ENCODE measurements at places on chromosomes 3 and 15. TPM values are rescaled to one million over a fixed set of nuclear protein-coding genes. Genes with fewer than 3 reads are reported as not detected.

TRH gene
- not detected for polyA plus RNA-seq

BNC1 gene
- not detected for polyA plus RNA-seq

LRRC31 gene
- polyA plus RNA-seq = not detected

C3orf70 gene
- not detected for polyA plus RNA-seq

CHRNA3 gene
- polyA plus RNA-seq = not detected

OR5H2 gene
- polyA plus RNA-seq = not detected

CHRD gene
- not detected for polyA plus RNA-seq

SLC6A1 gene
- polyA plus RNA-seq = not detected

KIF7 gene
- polyA plus RNA-seq = not detected

CFAP44 gene
- 0.51 TPM for polyA plus RNA-seq

MYD88 gene
- 108 TPM for polyA plus RNA-seq

CPEB1 gene
- 1.2 TPM for polyA plus RNA-seq

DNA sequence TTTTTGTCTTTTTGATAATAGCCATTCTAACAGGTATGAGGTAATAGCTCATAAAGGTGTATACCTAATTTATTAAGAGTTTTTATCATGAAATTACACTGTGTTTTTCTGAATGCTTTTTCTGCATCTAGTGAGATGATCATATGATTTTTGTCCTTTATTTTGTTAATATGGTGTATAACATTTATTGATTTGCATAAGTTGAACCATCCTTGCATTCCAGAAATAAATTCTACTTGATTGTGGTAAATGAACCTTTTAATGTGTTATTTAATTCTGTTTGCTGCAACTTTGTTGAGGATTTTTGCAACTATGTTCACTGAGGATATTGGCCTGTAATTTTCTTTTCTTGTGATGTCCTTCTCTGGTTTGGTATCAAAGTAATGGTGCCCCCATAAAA is 28.0 kb upstream of the PCSK6 start:
- DNase-seq = no peak

- no peak for DNase-seq
Observed at GRCh38 chr3:76505202-76505845, 534.6 kb upstream of the ROBO2 start.

DNA sequence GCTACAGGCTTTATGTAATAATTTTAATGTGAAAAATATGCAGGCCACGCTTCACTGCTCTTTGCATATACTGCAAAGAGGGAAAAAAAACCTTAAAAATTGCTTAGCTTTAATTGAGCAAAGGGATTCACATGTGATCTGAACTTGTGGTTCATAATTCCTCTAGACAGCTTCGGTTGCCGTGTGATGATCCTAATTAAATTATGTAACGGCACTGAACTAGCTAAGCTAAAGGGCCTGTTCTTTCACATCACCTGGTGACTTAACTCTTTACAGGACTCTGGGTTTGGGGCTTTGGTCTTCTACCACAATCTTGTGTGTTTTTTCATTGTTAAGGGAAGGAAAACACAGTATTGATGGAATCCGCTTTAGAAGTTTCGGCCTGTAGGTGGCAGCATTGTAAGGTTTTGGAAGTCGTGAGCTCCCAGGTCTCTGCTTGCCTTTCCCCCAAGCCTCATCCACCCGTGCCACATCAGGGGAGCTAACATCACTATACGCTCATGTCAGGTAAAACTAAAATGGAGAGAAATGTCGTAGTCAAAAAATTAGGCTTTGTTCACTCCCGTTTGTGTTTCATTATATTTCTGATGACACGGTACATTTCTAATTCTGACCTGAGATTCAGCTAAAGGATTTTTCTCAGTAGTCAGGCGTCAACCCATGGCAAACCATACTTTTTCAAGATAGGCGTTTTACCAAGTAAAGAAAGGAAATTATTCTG is 205.6 kb upstream of the DPH6 start:
- peak; percentile 2 for DNase-seq

- no peak for DNase-seq
Observed at GRCh38 chr3:100231668-100232067, 29.1 kb upstream of the TBC1D23 start.

DNA sequence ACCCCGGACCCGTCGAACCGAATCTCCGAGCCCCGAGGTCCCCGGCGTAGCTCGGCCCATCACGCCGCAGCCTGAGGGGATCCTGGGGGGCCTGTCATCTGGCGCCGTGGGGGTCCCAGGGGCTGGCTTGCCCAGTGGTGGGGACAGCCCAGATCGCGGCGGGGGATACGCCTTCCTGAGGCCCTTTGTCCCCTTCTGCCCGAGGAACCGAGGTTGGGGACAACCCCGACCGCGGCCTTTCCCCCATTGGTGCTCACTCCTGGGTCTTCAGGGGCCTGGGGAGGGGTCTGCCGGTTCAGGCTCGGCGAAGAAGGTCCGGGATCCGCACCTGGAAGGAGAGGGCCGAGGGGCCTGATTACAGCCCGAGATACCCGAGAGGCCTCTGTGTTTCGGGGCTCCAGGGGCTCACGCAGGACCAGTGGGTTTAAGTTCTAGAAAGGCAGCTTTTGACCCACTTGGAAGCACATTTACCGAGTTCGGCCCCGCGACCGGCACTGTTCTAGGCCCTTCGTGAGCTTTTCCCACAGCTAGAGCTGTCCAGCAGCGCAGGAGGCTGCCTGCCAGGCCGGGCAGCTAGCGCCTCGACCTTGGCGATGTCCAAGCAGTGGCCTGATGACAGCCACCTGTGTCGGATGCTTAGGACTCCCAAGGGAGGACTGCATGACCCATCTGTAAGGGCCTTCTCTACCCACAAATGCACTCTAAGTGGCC is 504 bp downstream of the ABHD2 start:
- DNase-seq = peak; percentile 19

DNA sequence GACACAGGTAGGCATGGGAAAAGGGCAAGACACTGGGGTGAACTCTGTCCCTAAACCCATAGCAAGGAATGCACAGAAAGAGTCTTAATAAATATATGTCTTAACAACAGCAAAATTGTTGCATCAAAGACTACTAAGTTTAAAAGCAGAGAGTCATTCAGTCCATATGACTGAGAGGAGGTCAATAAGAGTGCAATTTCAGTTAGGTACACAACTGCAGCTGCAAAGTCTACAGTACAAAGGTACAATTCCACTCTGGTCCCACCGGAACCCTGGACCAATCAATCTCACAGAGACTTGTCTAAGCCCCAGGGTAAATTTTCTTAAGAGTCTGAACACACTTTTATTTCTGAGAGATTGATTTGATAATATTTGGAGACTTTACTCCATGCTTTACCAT is 6.9 kb downstream of the CP start:
- DNase-seq = no peak

DNA sequence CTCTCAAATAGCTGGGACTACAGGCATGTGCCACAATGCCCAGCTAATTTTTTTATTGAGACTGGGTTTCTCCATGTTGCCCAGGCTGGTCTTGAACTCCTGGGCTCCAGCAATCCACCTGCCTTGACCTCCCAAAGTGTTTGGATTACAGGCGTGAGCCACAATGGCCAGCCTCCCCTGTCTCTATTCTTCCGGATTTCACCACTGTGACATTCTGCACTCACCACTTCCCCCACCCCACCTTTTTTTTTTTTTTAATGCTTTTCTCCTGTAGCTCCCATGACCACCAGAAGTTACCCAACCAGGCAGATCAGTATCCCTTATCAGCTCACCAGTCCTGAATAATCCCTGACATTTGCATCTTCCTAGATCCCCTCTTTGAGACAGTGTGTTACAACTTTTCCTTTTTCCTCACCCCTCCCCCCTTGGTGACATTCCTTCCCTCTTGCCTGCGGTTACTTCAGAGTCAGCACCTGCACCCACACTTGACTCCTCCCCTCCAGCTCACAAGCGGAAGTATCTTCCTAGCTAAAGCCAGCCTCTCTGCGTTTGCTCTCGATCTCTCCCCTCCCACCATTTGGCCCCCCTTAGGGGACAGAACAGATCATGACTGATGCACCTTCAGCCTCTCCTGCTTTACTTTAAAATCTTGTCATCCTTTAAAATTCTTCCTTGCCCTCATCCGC is 13.5 kb upstream of the ZNF592 start:
- DNase-seq = peak; percentile 67

DNA sequence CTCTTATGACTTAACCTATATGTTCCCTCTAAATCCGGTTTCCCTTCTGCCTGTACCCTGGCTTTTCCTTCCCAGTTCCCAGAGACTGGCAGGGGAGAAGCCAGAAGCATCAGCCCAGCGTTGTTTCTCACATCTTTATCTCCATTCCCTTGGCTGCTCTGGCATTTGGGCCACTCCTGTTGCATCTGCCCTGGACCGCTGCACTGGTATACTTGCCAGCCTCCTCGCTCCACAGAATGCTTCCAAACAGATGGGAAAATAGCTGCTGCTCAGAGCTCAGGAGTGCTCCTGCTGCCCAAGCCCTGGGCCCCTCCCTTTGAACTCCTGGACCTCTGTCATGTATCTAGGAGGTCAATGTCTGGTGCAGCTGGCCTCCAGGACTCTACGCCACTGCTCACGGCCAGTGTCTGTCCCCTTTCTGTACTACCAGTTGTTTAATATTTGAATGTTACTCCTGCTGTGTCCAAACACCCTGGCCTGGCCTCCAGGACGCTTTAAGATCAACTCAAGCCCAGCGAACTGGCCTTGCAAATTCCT is 6.8 kb downstream of the SPINT1 start:
- no peak for DNase-seq

- DNase-seq = no peak
Observed at GRCh38 chr3:124787476-124788195, 57.4 kb downstream of the UMPS start.

DNA sequence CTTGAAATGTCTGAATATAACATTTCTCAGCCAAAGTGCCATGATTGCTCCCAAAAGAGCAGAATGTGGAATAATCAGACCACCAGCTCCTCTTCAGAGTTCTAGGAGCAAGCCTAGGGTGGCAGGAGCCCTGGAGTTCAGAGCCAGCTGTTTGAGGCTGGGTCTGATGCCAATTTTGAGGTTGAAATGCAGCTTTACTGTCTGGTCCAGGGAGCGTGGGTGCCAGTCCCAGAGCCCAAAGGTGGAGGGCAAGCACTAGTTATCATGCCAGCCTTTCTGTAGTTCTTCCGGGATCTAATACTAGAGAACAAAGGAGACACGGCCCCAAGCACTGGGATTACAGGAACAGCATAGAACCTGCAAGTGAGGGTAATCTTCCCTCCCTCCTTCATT is 69.3 kb downstream of the TNFAIP8L3 start:
- no peak for DNase-seq

DNA sequence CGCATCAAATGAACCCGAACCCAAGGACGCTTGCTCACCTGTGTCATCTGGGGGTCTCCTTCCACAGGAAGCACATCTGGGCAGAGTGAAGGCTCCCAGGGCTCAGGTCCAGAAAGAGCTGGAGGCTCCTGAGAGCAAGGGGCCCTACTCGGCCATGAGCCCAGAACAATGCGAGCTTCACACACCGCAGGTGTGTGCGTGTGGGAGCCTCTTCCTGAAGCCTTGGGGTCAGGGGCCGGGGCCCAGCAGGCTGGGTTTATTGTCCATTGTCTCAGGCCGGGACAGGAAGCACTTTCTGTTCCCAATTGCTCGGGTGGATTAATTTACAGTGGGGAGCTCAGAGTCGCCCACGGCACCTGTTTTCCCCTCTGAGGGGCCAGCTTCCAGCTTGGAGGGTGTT is 74.8 kb downstream of the RPN1 start:
- no peak for DNase-seq

GRCh38 chr3:56890448-56891091 is 88.8 kb upstream of the ARHGEF3 start:
- no peak for DNase-seq

DNA sequence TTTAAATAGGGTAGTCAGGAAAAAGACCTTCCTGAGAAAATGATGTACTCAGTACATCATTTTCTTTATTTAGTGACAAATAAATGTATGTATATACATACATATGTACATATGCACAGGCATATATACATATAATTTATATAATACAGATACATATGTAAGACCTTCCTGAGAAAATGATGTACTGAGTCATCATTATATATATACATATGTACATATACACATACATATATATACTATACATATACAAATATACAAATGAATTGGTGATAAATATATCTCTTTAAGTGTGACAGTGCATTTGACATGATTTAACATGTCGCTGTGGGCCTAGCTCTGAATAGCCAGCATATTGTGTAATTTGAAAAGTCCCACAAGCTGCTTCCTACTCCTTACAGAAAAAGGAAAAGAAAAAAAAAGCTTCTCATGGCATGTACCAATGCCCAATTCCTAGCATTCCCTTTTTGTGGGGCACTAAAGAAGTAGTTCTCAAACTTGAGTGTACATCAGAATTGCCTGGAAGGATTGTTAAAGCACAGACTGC is 208.1 kb upstream of the UMPS start:
- no peak for DNase-seq

GRCh38 chr3:126487151-126487771 is 11.6 kb upstream of the ZXDC start:
- DNase-seq = no peak

DNA sequence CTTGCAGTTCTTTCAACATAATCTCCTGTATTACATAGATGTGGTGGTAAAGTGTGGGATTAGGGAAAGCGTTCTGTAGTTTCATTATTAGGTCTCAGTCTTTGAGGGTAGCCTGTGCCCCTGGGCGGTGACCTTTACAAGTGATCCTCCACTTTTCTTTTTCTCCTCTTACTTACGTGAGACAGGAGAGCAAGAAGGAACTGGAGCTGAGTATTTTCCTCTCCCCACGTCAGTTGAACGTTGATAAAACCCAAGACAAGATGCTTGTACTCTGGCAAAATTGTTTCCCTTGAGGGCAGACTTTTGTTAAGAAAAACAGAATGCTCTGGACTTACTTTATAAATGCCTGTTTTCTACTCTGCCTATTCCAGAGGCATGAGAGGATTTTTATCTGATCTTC is 378.7 kb downstream of the ZNF385D start:
- no peak for DNase-seq

GRCh38 chr3:87810452-87811016 is 248.3 kb downstream of the CGGBP1 start:
- DNase-seq = no peak

- DNase-seq = no peak
Observed at GRCh38 chr15:69664572-69665571, 212.3 kb downstream of the RPLP1 start.

GRCh38 chr3:193297421-193297820 is 56.4 kb downstream of the PLAAT1 start:
- no peak for DNase-seq

- DNase-seq = no peak
Observed at GRCh38 chr15:65421360-65422215, 1.2 kb downstream of the IGDCC4 start.

DNA sequence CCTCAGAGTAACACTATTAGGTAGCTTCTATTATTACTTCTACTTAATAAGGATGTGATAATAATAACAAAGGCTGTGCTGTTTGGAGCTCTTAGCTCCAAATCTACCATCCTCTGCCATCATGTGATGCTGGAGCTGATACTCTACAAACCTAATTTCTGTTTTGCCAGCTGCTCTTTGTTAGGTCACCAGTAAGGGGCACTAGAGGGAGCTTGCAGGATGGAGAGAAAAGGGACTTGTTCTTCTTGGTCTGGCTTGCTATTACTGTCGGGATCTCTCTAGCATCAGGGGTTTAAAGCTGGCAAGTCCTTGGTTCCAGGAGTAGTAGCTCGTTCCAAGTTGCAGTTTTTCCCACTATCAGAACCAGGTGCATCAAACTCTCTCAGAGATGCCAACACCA is 194.9 kb upstream of the KBTBD8 start:
- DNase-seq = no peak
